Right lobe of liver (tissue), 6 donors: ENCODE measurements at places on chromosomes 7 and 10. TPM values are rescaled to one million over a fixed set of nuclear protein-coding genes. Genes with fewer than 3 reads are reported as not detected.

DNA sequence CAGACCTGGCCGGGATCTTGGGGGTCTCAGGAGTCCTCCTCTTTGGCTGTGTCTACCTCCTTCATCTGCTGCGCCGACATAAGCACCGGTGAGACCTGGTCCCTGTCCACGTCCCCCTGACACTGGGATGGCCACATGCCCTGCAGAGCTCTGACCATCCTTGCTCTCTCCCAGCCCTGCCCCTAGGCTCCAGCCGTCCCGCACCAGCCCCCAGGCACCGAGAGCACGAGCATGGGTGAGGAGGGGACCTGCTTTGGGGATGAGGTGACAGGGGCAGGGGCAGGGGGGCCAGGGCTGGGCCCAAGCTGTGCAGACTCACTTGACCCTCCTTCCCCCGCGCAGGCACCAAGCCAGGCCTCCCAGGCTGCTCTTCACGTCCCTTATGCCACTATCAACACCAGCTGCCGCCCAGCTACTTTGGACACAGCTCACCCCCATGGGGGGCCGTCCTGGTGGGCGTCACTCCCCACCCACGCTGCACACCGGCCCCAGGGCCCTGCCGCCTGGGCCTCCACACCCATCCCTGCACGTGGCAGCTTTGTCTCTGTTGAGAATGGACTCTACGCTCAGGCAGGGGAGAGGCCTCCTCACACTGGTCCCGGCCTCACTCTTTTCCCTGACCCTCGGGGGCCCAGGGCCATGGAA lies 959 bp downstream of the PVRIG start:
- no peak for DNase-seq

The WAC gene
- 47.8 TPM for total RNA-seq

- no peak for DNase-seq
Measured at GRCh38 chr7:130334274-130334673, 10.3 kb upstream of the CPA5 start.

The CPVL gene
- total RNA-seq = 23.4 TPM

The RPEL1 gene
- not detected for total RNA-seq

The C1GALT1 gene
- 16.6 TPM for total RNA-seq

GRCh38 chr10:43294241-43294658 lies 27.4 kb upstream of the RASGEF1A start:
- DNase-seq = no peak

DNA sequence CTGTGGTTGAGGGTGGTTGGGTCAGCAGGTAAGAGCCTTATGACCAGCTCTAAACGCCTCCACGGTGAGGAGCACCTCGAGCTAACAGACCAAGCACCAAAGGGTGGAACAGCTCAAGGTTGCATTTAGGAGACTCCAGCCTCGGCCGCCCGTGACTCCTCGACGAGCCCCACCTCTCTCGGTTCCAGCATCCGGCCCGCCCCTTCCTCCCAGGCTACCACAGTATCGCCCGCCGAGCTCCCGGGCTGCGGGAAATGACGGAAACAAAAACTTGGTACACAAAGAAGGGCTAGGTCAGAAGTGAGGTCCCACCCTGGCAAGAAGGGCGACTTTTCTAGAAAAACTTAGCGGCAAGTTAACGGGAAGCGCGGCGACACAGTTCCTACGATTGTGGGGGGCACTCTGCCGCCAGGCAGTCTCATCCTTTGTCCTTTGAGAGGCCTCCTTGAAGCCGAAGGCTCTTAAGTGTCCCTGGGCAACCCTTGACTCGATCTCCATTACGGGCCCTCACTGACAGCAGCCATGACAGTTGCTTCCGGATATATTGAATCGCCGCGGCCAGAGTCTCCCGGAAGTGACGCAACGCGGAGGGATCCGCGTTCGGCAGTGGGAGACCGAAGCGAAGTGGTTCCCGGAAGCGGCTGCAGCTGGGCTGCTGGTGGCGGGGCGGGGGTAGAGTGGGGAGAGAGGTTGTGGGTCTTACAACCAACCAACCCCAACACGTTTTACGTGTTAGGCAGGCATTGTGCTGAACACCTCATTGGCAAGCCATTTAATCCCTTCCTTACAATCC lies 40.2 kb upstream of the ZNF518A start:
- DNase-seq = peak; percentile 92

- DNase-seq = no peak
Measured at GRCh38 chr7:86961686-86962085, 97.8 kb downstream of the ELAPOR2 start.

- DNase-seq = no peak
Measured at GRCh38 chr7:151699147-151699927, 177.6 kb downstream of the PRKAG2 start.

DNA sequence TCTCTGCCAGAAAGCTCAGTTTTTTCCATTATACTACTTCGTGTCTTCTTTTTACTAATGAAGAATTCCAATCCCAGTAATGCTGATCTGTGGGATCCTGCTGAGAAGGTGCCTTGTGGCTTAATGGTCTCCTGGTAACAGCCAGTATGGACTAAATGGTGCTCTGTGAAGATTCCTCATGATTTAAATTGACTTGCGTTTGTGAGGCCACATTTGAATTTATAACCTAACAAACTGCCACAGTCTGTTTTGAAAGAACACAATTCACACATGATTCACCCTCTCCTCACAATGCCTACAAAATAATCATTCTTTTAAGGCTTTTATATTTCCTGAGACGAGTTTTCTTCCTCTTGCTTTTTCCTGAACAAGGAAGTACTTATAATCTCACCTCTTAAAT lies 140.0 kb downstream of the MBL2 start:
- no peak for DNase-seq

- no peak for DNase-seq
Measured at GRCh38 chr7:12481722-12482121, 78.1 kb upstream of the VWDE start.

- no peak for DNase-seq
Measured at GRCh38 chr10:90162271-90162853, 461.0 kb downstream of the KIF20B start.

DNA sequence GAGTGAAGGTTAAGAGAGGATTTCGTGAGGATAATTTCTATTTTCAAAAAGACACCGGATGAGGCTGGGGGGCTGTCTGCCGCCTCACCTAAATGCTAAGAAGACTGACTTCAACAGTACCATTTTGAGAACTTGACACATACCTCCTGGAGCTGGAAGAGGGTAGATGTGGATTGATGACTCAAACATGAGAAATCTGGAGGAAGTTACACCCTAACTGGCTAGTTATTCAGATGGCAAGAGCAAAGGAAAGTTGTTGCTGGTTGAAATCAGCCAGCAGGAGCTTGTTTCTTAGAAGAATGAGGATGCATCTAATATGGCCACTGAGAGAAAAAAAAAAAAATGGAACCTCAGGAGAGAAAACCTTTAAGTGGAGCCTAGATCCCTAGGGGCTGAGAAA lies 76.2 kb upstream of the KIAA1217 start:
- no peak for DNase-seq

The TAS2R16 gene
- total RNA-seq = not detected

The CFAP46 gene
- total RNA-seq = 0.37 TPM

The LIPF gene
- not detected for total RNA-seq

DNA sequence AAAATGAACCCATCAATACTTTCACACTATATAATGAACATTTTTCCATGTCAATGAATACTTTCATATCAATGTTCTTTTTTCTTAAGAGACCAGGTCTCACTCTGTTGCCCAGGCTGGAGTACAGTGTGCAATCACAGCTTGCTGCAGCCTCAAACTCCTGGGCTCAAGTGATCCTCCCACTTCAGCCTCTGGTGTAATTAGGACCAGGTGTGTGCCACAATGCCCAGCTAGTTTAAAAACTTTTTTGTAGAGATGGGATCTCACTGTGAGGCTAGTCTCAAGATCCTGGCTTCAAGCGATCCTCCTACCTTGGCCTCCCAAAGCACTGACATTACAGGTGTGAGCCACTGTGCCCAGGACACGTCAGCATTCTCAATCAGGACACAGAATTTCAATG lies 85.2 kb downstream of the SH3PXD2A start:
- DNase-seq = no peak

The SEMA3A gene
- not detected for total RNA-seq

The TMEM270 gene
- total RNA-seq = not detected

DNA sequence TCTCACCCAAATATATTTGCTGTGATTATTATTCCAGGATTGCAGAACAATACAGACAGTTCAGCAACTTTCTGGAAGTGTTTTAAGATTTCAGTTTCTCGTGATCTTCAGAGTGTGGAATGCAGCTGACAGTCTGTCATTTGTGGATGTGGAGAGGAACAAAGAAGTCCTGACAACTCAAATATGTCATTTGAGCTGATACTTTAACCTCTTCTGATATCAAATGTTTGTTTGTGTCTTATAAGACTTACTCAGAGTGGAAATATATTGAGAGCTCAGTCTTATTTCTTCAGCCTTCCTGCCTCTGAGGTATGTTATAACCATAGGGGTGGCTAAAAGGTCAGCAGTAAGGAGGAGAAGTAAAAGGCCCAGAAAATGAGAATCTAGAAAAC lies 96.4 kb downstream of the OSBPL3 start:
- DNase-seq = no peak

- no peak for DNase-seq
Measured at GRCh38 chr10:83357627-83358026, 781.7 kb upstream of the GHITM start.

GRCh38 chr7:83608716-83609115 lies 40.2 kb downstream of the SEMA3E start:
- DNase-seq = no peak

GRCh38 chr7:38162036-38162435 lies 16.0 kb upstream of the STARD3NL start:
- DNase-seq = no peak

The WDR11 gene
- total RNA-seq = 36.7 TPM

DNA sequence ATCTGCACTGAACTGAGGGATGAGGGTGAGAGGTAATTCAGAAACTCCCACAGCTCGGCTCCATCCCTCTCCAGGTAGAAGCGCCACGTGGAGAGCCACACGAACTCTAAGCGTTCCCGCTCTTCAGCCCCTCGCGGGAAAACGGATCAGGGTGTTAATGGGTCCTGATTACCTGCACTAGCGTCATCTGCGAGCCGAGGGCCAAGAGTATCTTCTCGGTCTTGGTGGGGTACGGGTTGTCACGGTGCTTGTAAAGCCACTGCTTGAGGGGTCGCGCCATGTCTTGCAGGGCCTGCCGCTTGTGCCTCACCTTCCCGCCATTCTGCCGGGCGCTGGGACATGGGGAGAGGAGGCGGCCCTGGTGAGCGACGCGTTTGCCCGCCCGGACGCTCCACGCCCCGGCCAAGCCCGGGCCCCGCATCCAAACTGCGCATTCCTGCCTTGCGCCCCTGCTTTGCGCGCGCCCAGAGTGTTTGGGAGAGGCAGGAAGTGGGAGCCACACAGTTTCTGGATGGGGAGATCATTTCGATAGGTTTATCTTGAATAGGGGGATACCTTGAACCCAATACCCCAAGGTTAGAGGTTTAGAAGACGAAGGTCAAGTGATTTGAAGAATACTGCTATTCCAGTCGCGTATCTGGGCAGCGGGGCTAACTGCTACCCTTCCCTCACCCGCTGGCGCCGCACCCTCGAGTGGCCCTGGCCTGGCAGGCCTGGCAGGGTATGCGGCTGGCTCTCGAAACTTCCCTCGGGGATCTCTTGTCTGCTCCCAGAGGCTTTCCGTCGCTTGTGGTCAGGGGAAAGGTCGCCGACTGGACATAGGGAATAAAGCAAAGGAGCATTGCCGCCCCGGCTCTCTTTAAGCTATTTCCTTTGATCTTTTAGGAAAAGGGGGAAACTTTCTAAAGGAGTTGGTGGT lies 4.2 kb downstream of the MKX start:
- peak; percentile 62 for DNase-seq

The LIPM gene
- not detected for total RNA-seq

DNA sequence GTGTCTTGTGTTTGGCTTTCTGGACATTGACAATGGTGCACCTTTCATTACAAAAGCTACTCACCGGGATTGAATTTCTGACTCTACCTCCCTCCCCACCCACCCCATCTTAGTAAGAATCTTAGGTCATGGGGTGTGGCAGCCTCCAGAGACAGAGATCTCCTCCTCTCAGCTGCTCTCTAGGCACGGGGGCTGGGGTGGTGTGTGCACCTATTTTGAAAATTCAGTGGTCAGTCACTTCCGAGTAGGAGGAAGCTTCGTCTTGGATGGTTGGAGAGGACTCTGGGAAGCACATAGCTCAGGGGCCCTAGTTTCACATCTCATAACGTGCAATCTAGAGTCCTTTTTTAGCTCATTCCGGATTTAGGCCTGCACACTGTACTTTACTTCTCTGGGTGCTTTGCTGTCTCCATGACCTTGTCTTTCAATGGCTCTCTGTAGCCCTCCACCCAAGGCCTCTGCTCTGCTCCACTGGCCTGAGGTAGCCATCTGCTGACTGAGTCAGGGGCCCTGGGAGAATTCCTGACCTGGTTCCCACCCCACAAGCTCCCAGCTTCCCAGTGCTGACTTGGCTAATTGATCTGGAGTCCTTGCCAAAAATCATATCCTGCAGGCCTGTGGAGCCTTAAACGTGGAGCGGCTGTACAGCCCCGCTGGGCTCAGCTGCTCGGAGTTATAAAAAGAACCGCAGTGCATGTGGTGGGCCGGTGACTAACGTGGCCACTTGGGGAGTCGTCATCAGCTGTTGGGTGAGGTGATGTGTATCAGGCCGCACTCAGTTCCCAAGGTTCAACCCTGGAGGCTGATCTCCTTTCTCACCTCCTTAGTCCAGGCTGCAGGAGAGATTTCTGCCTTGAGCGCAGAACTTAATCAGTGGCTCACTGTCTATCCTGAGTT lies 19.3 kb upstream of the ADAMTS14 start:
- peak; percentile 7 for DNase-seq

GRCh38 chr7:40538281-40538680 lies 403.5 kb downstream of the SUGCT start:
- no peak for DNase-seq

The UCN3 gene
- not detected for total RNA-seq

GRCh38 chr7:83934118-83934734 lies 260.4 kb downstream of the SEMA3A start:
- no peak for DNase-seq

The SPAM1 gene
- total RNA-seq = not detected

DNA sequence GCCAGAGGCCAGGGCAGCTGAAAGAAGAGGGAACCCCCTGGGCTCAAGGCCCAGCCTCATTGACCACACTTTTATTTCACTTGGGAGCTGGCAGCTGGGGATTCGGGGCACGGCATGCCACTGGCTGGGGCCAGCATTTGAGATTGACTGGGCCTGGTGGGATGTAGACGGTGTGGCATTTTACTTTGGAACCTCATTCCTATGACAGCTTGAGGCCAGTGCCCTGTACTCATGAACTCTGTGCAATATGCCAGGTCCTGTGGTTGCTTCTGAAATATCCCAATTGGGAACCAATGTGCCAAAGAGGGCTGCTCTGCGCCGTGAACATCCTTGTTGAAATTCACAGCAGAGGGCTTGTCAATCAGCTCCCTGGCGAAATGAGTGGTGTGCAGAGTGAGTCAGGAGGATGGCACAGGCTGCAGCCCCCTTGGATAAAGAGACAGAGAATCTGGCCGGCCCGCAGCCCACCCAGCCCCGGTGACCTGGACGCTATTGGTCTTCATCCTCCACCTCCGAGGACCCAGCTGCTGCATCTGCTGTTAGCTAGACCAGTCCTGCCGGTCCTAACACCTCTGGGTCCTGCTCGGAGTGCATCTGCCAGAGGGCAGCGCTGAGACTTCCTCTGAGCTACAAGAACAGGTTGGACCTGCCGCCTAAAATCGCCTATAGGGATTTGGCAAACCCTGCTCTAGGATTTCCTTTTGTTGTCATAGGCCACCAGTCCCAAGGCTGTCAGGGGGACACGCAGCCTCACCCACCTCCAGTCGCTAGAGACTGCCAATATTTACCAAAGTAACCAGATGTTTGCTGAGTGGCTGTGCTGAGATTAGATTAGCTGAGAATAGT lies 58.0 kb downstream of the PRKAG2 start:
- DNase-seq = no peak

The IL6 gene
- not detected for total RNA-seq

- no peak for DNase-seq
Measured at GRCh38 chr10:116538992-116539391, 6.7 kb upstream of the PNLIP start.

- DNase-seq = no peak
Measured at GRCh38 chr10:12018438-12019282, 23.9 kb downstream of the UPF2 start.
